Gastroesophageal sphincter (tissue), 4 donors: ENCODE measurements at places on chromosomes 6 and 20.

GRCh38 chr6:124283486-124283885 lies 479.8 kb downstream of the NKAIN2 start:
- no peaks in the 10 kb centered on the region for H3K27me3 ChIP-seq
- ATAC-seq, result no peak
- H3K27ac ChIP-seq, result no peak overlapping the region
- no peaks in the 10 kb centered on the region for H3K36me3 ChIP-seq
- no peak overlapping the region for H3K4me3 ChIP-seq

GRCh38 chr20:25397821-25398220 lies 7.2 kb upstream of the ABHD12 start:
- ATAC-seq, result no peak
- no peaks in the 10 kb centered on the region for H3K36me3 ChIP-seq
- H3K4me3 ChIP-seq, result no peak overlapping the region
- no peak overlapping the region for H3K27ac ChIP-seq
- peaks cover 5% of the 10 kb centered on the region for H3K4me1 ChIP-seq
- no peaks in the 10 kb centered on the region for H3K27me3 ChIP-seq

- ATAC-seq, result no peak
- H3K4me1 ChIP-seq, result no peaks in the 10 kb centered on the region
- H3K27me3 ChIP-seq, result no peaks in the 10 kb centered on the region
- no peak overlapping the region for H3K27ac ChIP-seq
- no peak overlapping the region for H3K4me3 ChIP-seq
- no peaks in the 10 kb centered on the region for H3K36me3 ChIP-seq
Observed at GRCh38 chr20:6348908-6349307, 226.1 kb upstream of the FERMT1 start.

- no peak overlapping the region for H3K27ac ChIP-seq
- H3K36me3 ChIP-seq, result no peaks in the 10 kb centered on the region
- H3K27me3 ChIP-seq, result no peaks in the 10 kb centered on the region
- H3K4me1 ChIP-seq, result no peaks in the 10 kb centered on the region
- ATAC-seq, result no peak
- H3K4me3 ChIP-seq, result no peak overlapping the region
Observed at GRCh38 chr6:135951169-135951568, 99.7 kb downstream of the PDE7B start.

DNA sequence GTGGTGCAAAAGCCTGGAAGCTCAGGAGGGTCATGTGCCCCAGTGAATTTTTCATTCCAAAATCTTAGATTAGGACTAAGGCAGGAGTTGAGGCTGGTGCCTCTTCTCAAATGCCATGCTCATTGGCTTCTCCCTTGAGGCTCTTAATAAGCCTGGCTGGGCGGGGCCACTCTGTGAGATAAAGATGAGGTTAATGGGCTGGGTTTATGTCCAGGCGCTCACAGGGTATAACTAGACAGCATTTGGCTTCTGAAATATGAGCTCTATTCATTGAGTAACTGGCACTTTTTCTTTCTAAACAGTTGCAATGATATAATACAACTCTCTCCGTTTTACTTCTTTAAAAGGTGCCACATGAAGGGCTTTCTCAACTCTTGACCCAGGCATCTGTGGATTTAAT lies 156.3 kb downstream of the SCML4 start:
- H3K27ac ChIP-seq, result no peak overlapping the region
- no peaks in the 10 kb centered on the region for H3K36me3 ChIP-seq
- no peaks in the 10 kb centered on the region for H3K4me1 ChIP-seq
- no peak for ATAC-seq

DNA sequence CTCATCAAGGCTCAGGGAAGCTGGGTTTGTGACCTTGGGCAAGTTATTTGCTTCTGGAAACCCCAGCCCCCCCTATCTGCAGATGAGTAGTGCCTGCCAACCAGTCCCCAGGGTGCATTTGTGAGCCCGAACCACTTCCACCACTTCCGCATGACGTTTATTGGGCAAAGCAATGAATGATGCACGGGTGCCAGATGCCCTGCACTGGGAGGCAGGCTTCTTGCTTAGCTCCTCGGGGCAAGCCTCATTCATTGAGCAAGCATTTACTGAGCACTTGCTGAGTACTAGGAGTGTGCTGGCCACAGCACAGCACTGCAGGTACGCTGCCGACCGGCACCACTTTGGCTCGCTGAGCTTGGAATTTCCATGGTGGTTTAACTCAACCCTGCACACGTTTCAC lies 60.2 kb downstream of the GNAS-AS1 start:
- H3K4me3 ChIP-seq, result no peak overlapping the region
- no peaks in the 10 kb centered on the region for H3K36me3 ChIP-seq
- H3K27me3 ChIP-seq, result peaks cover 63% of the 10 kb centered on the region

DNA sequence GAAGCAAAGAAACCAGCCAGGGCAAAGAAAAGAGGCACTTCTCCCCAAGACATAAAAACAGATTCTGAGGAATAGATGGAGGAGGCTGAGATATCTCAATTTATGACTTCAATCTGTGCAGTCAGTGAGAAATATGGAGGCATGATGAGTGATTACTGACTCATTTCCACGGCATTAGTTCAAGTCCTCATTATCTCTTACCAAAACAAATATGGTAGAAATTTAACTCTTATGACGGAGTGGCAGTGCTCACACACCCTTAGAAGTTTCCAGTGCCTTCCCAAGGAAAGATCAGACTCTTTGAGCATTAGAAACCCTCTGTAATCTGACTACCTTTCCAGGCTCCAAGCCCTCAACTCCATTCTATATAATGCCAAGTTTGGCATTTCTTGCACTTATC lies 364.1 kb downstream of the ARHGAP18 start:
- no peak for ATAC-seq
- H3K27me3 ChIP-seq, result no peaks in the 10 kb centered on the region
- H3K27ac ChIP-seq, result no peak overlapping the region
- H3K4me3 ChIP-seq, result no peak overlapping the region
- no peaks in the 10 kb centered on the region for H3K36me3 ChIP-seq

DNA sequence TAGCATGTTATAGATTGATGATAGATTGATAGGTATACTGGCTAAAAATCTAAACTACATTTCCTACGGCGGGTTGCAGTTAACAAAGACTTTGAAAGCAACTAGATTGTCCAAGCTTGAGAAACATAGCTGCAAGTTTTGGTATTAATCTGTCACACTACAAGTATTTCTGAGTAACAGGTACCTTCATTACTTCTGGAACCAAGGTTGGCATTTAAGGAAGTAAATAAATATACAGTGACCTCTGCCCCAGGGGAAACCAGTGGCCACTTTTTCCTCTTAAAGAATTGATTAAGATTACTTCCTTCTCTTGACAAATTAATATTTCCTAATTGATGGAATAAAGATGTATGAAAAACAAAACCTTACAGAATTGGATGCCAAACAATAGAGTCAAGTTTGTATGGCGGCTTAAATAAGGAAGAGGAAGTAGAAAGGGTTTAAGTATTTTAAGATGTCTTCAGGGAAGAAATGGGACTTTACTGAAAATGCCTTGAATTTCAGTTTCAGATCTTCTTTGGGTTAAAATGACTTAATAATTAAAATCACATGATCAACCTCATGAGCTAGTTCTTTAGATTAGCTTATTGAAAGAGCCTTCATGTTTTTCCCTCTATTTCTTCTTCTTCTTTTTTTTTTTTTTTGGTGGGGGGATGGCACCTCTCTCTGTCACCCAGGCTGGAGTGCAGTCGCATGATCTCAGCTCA lies 132.8 kb downstream of the DOK5 start:
- H3K4me3 ChIP-seq, result no peak overlapping the region
- no peak for ATAC-seq
- H3K27me3 ChIP-seq, result no peaks in the 10 kb centered on the region
- no peaks in the 10 kb centered on the region for H3K4me1 ChIP-seq
- no peak overlapping the region for H3K27ac ChIP-seq
- no peaks in the 10 kb centered on the region for H3K36me3 ChIP-seq

DNA sequence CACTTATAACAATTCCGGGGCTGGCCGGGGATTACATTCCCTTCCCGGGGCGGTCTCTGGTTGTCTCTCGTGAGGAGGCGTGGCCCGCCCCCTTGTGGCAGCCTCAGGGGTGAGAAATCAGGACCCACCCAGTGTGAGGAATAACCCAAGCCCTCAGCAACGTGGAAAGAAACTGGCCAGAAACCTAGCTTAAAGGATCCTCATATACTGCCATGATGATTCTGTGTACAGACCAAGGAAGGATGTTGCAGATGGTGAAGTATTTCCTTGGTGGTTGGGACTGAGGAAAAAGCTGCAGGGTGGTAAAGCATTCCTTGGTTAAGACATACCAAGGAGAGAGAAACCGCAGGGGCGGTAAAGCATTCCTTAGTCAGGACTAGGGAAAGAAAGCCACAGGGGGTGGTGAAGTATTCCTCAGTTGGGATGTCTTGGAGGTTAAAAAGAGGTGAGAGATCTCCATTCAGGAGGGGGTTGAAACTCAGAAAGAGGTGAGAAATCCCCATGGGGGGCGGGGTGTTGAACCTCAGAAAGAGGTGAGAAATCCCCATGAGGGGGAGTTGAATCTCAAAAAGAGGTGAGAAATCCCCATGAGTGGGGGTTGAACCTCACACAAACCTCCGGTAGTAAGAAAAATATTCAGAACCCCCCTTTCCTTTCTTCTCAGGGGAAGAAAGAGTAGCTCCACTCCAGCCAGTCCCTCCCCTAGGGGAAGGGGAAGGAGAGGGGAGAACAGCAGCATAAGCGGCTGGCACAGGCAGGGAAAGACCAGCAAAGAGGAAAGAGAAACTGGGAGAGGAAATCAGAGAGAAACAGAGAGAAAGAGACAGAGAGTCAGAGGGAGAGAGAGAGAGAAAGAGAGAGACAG lies 238.1 kb downstream of the RNGTT start:
- H3K27me3 ChIP-seq, result no peaks in the 10 kb centered on the region
- H3K4me1 ChIP-seq, result no peaks in the 10 kb centered on the region

- no peak for ATAC-seq
- H3K4me1 ChIP-seq, result no peaks in the 10 kb centered on the region
- H3K4me3 ChIP-seq, result no peak overlapping the region
- no peaks in the 10 kb centered on the region for H3K36me3 ChIP-seq
Observed at GRCh38 chr6:137754366-137754765, 112.7 kb upstream of the TNFAIP3 start.

- no peak for ATAC-seq
- peaks cover 25% of the 10 kb centered on the region for H3K27me3 ChIP-seq
Observed at GRCh38 chr6:123804014-123804786, 535 bp downstream of the NKAIN2 start.

DNA sequence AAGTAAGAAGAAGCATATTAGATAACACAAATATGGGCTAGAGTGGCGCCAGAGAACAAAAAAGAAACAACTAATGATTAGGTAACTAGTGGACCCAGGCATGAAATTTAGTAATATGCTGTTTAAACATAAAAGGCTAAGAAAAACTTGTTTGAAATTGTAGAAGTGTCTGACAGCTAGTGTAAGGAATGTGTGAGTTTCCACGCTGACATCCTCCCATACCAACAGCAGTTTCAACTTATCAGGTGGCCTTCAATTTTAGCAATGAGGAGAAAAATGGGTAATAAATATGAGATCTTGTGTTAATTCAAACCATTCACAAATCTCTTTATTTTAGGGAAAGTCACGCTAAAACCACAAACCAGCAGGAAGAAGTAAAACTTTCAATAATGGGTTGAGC lies 440.2 kb upstream of the FLRT3 start:
- no peak for ATAC-seq
- no peaks in the 10 kb centered on the region for H3K4me1 ChIP-seq
- no peaks in the 10 kb centered on the region for H3K36me3 ChIP-seq
- no peak overlapping the region for H3K4me3 ChIP-seq

DNA sequence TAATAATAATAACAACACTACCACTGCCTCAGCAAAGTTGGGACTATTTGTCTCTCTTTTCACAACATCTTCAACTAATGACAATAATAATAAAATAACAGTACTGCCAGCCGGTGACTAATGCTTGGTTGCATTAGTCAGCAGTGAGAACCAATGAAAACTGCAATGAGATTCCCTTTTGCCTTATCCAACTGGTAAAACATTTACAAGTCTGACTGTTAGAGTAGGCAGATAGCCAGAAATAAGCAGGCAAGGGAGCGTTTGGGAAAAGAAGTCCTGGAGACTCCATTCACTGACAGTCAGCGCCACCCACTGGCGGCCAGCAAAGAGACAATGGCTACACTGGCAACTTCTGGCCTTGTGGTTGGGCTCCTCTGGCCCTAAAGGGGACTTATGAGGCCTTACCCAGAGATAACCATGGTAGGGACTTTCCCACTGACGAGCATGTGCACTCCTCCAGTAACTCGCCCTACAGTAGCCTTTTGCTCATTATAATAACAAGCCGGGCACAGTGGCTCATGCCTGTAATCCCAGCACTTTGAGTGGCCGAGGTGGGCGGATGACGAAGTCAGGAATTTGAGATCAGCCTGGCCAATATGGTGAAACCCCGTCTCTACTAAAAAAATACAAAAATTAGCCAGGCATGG lies 3.4 kb upstream of the NSFL1C start:
- peaks cover 19% of the 10 kb centered on the region for H3K27me3 ChIP-seq
- peak; percentile 20 for ATAC-seq
- no peaks in the 10 kb centered on the region for H3K36me3 ChIP-seq
- no peak overlapping the region for H3K4me3 ChIP-seq
- peaks cover 3% of the 10 kb centered on the region for H3K4me1 ChIP-seq

- no peak overlapping the region for H3K4me3 ChIP-seq
Observed at GRCh38 chr20:47989957-47990356, 204.7 kb upstream of the SULF2 start.

DNA sequence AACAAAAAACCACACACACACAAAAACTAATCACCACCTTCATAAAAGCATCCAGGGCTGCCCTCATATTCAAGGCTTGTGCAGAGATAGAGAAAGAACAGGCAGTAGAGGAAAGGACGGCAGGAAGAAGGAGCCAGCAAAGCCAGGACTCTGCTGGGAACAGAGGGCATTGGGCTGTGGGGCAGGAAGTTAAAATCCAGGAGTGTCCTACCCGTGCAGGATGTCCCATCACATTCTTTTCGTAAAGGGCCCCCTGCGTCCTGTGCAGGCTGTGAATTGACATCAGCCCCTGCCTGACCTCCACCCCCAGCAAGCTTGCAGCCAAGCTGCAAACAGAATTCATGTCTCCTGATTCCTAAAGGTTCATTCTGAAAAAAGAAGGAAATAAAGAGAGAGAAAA lies 96.4 kb upstream of the AKAP12 start:
- no peak overlapping the region for H3K4me3 ChIP-seq
- ATAC-seq, result no peak
